ENCODE measurements at places on chromosomes 4 and X.

- DNase-seq, result no peak
Observed at GRCh38 chrX:103792916-103793544, 16.4 kb downstream of the PLP1 start.

DNA sequence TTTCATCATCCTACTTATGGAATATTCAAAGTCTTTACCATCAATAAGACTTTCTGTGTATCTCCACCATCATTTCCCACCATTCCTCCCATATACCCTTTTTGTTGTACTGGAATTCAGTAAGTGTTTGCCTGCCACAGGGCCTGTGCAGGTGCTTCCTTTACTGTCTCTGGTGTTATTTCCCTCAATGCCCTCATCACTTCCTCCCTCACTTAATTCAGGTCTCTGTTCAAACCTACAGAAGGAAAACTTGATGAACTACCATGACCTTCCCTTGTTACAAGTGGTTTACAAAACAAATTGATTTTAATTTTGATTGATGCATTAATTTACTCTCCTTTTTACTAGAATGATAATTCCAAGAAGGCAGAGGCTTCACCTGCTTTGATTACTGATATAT, 159.5 kb upstream of the FAT4 start:
- DNase-seq, result no peak

- no peak for DNase-seq
Observed at GRCh38 chrX:2320580-2321327, 180.0 kb downstream of the DHRSX start.

- DNase-seq, result peak; percentile 55
Observed at GRCh38 chr4:113316879-113317278, 267.4 kb downstream of the ANK2 start.

GRCh38 chr4:154720618-154721267, 23.1 kb upstream of the LRAT start:
- no peak for DNase-seq

DNA sequence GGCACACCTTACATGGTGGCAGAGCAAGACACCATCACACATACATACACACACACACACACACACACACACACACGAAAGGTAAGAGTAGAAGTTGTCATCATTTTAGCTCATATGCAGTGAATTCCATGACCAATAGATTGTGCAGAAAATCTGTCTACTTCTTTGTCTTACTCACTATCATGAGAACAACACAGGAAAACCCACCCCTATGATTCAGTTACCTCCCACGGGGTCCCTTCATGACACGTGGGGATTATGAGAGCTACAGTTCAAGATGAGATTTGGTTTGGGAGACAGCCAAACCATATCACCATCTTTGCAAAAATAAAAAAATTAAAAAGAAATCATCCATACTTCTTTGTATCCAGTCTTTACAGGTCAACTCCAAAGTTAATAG, 221.1 kb downstream of the BMPR1B start:
- no peak for DNase-seq

DNA sequence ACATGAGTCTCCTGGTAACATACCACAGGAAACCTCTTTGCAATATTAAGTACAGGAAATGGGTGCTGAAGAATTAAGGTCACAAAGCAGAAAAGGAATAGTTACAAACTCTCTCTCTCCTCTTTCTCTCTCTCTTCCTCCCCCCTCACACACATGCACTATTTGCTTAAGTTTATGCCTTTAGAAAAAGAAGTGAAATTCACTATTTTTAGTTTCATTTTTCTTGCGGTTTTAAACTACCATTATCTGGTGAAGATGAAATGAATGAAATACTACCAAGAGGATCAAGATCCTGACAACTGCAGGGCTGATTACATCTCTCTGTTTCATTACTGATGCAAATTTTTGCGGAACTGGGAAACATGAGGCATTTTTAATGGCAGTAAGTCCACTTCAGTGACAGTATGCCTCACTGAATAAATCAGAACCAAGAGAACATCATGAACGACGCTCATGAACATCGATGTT, 64.3 kb upstream of the FTHL17 start:
- DNase-seq, result no peak

DNA sequence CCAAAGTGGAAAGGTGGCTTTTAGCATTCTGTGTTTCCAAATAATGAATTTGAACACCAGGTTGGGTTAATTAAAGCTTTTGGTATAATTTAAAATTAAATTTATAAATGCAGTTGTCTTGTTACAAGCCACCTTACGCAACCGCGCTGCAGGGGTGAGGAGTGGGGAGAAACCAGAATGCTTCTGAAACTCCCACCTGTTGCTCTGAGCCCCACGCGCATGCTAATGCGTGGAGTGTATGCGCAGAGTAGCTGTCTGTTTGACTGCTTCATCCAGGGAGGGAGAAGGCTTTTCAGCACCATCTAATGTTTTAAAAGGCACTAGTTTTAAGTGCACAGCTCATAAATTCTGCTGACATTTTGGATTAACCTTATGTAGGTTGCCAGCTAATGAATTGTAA, 12.5 kb downstream of the OGT start:
- no peak for DNase-seq

DNA sequence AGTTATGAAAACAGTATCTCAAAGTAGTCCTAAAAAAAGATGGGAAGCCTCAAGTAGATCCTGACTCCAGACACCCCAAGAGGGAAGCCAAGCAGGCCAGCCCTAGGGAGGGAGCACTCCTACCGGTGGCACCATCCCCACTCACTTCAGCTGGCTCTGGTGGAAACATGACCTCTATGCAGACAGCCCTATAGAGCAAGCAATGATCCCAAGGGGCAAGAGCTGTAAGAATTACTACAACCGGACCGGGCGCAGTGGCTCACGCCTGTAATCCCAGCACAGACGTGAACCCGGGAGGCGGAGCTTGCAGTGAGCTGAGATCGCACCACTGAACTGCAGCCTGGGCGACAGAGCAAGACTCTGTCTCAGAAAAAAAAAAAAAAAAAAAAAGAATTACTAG, 5.7 kb downstream of the LETM1 start:
- DNase-seq, result no peak

GRCh38 chrX:66918511-66918910, 279.6 kb upstream of the EDA2R start:
- DNase-seq, result no peak

- no peak for DNase-seq
Observed at GRCh38 chr4:182307746-182308145, 64.5 kb downstream of the TENM3 start.

DNA sequence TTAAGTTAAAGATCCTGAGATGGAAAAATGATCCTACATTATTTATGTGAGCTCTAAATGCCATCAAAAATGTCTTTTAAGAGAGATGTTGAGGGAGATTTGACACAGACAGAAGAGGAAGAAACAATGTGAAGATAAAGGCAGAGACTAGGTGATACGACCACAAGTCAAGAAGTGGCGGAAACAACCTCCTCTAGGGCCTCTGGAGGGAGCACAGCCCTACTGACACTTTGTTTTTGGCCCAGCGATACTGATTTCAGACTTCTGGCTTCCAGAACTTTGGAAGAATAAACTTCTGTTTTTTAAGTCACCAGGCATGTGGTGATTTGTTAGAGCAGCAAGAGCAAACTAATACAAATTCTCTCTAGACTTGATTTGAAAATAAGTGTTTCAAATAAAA, 1216.1 kb downstream of the FSTL5 start:
- no peak for DNase-seq

DNA sequence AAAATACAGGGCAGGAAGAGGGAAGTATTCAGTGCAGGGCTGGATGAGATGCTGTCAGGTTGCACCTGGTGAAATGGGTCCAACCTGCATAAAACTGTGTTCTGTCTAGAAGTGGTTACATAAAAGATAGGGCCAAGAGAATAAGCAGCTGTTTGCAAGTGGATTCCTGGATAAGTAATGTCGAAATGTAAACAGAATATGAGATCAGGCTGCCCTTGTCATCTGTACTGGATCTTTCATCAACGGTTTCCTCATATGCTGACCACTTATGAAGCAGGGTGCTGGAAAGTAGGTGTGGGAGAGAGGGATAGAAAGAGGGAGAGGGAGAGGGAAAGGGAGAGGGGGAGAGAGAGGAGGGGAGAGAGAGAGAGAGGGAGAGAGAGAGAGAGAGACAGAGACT, 349.8 kb upstream of the CPEB2 start:
- no peak for DNase-seq

DNA sequence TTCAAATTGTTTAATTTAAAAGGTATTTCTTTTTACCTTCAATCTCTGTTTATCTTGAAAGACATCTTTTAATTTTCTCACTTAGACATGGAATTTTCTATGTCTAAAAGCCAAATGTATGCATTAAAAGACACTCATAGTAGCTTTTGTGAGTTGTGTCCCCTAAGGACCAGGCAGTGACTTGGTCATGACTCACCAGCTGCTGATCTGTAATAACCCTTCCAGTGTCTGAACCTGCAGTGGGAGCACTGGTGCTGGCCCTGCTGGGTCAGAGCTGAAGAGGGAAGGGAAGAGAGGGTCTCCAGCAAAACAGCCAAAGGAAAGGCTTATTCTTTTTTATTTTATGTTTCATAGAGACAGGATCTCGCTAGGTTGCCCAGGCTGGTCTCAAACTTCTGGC, 31.1 kb upstream of the SH3D19 start:
- DNase-seq, result no peak

GRCh38 chrX:65926095-65927019, 113.5 kb downstream of the VSIG4 start:
- peak; percentile 77 for DNase-seq

DNA sequence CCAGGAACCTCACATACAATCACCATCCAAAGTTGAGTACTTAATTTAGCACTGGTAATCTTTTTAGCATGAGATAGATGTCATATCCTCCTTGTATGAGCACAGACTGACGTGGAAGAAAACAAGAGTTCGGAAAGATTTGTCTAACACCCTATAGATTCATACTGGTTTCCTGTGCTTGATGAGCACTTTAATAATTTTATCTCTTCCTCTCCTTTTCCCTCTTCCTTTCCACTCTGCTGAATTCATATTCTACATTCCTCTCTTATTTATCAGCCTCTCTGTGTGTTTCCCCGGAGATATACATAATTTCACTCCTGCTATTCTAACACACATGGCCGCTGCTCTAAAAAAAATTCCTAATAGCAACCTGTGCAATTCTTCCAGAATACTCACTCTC, 273.9 kb downstream of the AFF2 start:
- DNase-seq, result no peak

- peak; percentile 85 for DNase-seq
Observed at GRCh38 chrX:24479924-24480323, 14.8 kb downstream of the PDK3 start.

- no peak for DNase-seq
Observed at GRCh38 chrX:52341493-52341892, 27.3 kb upstream of the XAGE2 start.

DNA sequence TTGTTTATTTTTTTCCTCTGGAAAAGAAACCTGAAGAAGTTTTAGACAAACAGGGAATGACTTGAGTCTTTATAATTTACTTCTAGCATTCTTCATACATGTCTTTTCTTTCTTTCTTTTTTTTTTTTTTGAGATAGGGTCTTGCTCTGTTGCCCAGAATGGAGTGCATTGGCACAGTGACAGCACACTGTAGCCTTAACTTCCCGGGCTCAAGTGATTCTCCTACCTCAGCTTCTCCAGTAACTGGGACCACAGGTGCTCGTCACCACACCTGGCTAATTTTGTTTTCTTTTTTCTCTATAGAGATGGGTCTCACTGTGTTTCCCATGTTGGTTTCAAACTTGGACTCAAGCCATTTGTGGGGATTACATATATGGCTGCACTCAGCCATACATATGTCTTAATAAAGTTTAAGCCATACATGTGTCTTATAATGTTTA, 71.8 kb downstream of the RAPGEF2 start:
- no peak for DNase-seq

DNA sequence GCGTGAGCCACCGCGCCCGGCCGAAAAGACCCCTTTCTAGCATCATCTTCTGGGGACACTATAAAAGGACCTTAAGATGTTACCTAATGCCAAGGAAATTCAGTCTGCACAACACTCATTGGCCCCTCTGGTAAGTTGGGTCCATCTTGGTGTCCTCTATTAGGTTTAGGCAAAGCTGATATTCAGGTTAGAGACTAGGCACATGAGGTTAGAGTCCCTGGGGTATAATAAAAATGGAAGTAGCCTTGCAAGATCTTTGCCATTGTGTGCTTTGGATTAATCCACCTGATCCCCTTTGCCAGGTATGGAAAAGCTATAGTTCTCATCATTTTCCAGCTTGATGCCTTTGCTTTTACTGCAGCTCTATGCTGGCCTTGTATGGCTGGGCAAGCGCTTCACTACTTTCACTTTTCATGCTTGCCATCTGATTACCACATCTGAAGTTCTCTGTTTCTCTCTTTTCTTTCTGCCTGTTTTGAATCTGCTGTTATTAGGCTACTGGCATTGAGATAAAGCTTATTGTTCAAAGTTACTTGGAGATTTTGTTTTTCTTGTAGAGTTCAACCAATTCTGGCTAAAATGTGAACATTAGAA, 5.4 kb upstream of the ADH4 start:
- no peak for DNase-seq

DNA sequence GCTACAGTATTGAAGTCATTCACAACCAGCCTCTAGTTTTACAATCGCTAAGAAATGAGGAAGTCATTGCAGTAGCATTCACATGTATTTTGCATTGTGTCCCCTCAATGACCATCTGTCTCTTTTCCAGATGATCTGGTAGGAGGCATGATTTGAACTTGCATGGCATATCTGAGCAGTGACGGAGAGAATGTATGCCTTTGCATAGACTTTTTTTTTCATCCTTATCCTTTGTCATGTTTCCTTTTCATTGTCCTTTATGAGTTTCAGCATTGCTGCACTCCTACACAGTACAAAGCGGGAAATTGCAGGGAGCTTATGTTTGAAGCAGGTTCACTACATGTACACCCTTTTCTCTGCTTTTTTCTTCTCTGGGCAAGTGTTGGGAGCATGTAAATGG, 516.4 kb upstream of the GRIA3 start:
- DNase-seq, result no peak

- no peak for DNase-seq
Observed at GRCh38 chr4:139319571-139319970, 17.3 kb upstream of the NDUFC1 start.

- no peak for DNase-seq
Observed at GRCh38 chr4:157115613-157116335, 39.8 kb downstream of the GLRB start.

GRCh38 chr4:107760281-107760947, 40.4 kb upstream of the PAPSS1 start:
- no peak for DNase-seq

DNA sequence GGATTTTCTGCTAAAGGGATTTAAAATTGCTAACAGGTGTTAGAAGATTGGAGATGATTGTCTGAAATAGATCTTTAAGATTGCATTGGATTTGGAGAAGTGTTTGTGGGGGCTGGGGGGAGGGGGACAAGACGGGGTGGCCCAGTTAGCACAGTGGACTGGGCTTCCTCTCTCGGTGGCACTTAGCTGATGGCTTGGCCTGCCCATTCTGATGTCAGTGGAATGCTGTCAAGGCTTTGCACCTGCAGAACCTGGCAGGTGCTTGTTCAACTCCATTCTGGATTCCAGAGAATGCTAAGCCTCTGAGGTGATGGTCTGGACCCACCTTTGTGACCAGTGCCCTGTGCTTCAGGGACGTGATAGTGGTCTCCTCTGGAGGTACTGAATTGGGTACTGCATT, 43.7 kb downstream of the ADD1 start:
- DNase-seq, result no peak
